ENCODE measurements at places on chromosomes 4 and X.
A peak's percentile ranks its signal among the peaks of the same experiment; 100 is the strongest.

- DNase-seq = peak; percentile 15
Measured at GRCh38 chrX:147891896-147892295, 19.8 kb upstream of the FMR1 start.

DNA sequence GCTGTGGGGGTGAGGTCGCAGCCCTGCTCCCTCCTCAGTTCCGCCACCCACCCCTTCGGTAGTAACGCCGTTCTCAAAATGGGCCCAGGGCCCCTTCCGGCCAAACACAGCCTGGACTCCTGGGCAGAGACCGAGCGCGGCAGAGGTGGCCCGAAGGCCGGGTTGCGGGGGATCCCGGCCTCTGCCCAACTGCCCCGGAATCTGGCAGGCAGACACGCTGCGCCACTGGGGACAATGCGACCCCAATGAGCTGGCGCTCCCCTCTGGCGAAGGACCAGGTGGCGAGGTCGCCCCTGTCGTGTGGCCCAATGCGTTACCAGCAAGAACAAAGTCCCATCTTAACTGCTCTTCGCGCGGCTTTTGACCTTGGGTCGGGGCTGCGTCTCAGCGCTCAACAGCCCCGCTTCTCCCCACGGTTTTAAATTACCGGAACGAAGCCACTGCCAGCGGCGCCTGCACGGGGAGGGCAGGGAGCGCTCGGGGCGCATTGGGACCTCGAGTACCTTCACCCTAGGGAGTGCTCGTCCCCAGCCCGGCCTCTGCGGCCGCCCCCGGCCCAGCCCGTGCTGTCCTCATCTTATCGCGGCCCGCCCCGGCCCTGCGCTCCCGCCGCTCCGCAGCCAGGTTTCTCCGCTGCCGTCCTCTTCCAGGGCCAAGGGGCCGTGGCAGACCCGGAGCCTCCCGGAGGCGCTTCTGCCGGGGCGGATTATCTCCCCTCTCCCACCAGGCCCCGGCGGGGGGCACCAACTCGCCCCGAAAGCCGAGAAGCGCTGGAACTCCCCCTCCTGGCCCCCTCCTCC is 22.2 kb upstream of the HMX1 start:
- no peak for DNase-seq

GRCh38 chrX:135522878-135523693 is 2.6 kb downstream of the INTS6L start:
- peak; percentile 0 for DNase-seq

DNA sequence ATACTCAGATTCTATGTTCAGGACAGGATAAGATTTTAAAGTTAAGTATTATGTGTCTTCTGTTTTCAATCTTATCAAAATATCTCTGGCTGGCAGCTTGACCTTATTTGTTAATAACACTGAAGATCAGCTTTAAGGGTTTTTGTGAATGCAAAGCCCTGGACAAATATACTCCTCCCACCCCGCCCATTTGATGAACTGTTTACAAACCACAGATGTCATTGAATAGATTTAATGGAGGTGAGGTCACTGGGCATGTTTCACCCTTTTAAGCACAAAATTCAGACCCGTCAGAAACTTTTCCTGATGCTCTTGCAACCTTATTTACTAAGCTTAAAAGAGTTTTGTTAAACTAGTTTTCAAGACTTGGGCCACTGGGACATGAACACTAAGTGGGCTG is 10.1 kb upstream of the CXCL8 start:
- peak; percentile 73 for DNase-seq

GRCh38 chr4:15130441-15130840 is 128.2 kb downstream of the CPEB2 start:
- DNase-seq = no peak

DNA sequence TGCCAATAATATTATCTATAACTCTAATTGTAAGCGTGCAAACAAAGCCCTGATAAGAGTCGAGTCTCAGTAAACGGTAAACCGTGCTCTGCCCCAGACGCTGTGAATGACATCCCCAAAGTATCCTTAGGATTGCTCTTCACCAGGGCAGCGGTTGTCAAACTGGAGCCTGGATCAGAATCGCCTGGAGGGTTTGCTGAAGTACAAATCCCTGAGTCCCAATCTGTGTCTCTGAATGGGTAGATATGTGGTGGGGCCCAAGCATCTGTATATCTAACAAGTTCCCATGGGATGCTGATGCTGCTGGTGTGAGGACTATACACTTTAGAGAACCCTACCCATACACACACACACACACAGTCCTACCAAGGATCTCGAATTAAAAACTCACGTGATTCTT is 813 bp upstream of the APBB2 start:
- no peak for DNase-seq

DNA sequence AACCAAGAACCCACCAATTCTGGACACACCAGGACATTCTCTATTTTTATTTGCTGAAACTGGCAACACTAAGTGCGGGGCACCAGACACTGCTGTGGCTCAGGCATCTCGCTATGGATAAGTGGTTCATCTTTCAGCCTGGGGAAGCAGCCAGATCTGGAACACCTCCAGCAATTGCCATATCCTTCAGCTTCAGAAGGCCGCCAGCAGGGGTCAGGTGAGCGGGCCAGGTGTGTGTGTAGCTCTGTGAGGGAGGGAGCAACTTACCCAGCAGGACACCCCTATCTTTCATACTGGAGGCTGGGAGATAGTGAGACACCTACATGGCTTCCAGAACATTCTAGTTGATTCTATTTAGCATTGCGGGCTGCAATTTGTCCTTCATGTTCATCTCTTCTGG is 57.0 kb upstream of the GBA3 start:
- no peak for DNase-seq

DNA sequence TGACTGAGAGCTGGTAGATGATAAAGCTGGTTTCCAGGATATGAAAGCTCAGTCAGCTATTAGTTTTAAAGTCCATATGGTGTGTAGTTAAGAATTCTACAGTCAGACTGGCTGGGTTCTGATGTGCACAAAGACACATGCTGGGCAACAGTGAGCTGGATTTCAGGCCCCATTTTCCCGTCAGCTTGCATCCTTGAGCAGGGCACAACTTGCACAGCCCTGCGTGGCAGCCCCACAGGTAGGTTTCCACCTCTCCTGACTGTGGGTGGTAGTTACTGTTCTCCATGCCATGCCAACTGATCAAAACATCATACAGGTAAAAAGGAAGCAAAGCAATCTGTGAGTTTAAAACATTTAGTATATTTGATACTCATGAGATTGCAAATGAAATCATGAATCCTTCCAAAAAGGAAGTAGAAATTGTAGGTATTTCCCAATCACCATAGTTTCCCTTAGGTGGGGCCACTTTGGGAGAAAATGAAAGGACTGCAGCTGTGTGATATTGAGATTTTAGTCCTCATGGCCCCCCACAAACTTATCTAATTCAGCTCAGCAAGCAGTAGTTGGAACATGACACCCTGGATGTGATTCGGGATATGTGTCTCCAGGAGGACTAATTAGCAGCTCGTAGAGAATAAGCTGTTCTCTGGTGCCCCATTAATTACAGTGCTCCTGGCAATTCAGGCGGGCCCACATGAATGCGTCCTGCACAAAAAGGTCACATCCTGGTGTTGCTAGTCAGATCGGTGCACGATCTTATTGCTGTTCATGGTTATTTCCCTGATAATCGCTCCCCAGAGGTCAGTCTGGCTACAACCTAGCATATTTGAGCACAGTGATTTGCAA is 42.4 kb upstream of the NOCT start:
- no peak for DNase-seq

- DNase-seq = no peak
Measured at GRCh38 chrX:6614506-6614905, 79.6 kb upstream of the VCX3A start.

- DNase-seq = no peak
Measured at GRCh38 chr4:45062935-45063545, 336.7 kb upstream of the GNPDA2 start.

DNA sequence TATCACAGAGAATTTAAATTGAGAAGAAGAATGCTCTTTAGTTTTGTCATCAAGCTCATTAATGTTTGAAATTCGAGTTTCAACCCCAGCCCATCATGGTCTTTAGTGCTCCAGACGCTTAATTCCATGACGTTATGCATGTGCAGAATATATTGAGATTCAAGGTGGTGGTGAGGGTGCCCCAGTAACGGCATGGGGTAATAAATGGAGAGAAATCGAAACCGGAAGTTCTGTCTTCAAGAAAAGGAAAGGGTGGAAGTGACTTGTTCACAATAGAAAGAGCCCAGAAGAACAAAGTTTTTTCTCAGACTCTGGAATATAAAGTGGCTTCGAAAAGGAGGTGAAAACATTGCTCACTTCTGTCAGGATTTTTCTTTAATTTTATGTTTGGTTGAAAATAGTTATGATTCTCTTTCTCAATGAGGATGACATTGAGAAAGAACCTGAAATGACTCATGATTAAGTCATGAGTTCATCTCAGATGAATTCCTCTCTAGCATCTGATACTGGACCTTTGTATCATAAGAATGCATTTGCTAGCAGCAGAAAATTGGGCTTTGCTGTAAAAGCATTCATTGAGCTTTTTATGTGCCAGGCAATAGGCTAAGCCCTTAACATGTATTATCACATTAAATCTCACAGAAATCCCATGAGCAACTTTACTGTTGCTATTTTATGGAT is 779 bp upstream of the DDX60L start:
- peak; percentile 92 for DNase-seq

DNA sequence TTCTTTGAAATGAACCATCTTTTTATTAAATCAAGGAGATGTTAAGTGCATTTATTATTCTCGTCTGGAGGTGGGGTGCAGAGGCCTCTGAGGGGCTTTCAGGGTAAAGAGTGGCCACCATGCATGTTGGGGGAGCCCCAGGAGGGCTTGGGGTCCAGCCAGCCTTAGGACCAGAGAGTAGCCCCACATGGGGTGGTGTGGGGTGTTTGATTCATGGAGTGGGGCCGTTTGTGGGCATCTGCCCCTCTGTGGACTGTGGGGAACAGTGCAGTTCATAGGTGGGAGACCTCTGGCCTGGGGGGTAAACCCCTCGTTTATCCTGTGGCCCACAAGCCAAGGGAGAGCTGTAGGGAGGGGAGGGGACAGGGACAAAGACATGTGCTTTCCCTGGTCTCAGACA is 26.9 kb downstream of the HTRA3 start:
- DNase-seq = no peak

GRCh38 chr4:166293556-166293955 is 420.5 kb downstream of the TLL1 start:
- peak; percentile 65 for DNase-seq

DNA sequence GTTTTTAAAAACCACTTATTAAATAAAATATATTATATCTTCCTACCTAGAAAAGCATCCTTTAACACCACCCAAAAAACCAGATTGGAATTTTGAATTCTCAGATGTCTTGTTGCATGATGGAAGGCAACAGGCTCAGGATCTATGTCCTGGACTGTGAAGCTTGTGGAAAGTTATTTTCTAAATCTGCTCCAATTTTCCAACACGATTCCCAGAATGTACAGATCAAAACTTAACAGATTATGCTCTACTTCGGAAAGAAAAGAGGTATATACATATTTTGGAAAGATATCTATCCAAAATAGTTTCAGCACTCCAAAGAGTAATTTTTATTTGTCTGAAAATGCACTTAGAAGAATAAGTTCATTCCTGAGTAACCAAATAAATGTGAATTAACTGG is 291.7 kb upstream of the EMCN start:
- DNase-seq = no peak

- DNase-seq = no peak
Measured at GRCh38 chrX:150240643-150240970, 122.5 kb upstream of the MAMLD1 start.

DNA sequence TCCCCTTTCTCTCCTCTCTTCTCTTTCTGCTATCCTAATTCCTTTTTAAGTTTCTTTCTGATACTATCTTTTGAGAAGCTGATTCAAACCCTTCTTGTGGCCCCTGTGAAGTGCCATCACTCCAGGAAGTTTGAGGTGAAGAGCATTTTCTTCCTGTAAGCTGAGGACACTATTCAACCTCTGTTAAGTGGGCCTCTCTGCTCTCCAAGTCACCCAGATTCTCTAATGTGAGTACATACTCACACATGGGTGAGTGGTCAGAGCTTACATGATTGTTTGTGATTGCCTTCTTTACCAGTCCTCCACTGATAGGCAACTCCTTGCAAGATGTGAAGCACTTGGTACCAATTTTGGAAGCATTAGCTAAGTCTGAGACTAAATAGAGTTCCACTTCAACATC is 18.4 kb upstream of the SMIM10L2A start:
- DNase-seq = no peak

DNA sequence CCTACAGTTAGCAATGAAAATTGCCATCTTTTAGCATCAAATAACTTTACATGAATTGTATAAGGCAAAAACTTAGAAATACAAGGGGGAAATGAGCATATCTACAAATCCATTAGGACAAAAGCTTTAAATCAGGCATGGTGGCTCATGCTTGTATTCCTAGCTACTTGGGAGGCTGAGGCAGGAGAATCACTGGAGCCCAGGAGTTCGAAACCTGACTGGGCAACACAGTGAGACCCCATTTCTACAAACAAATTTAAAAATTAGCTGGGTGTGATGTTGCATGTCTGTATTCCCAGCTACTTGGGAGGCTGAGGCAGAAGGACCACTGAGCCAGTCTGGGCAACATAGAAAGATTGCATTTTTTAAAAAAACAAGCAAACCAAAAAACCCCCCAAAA is 61.3 kb downstream of the EIF4E start:
- DNase-seq = no peak

- DNase-seq = no peak
Measured at GRCh38 chrX:136198678-136199243, 51.4 kb downstream of the FHL1 start.

- no peak for DNase-seq
Measured at GRCh38 chr4:1769692-1770091, 23.4 kb upstream of the FGFR3 start.

DNA sequence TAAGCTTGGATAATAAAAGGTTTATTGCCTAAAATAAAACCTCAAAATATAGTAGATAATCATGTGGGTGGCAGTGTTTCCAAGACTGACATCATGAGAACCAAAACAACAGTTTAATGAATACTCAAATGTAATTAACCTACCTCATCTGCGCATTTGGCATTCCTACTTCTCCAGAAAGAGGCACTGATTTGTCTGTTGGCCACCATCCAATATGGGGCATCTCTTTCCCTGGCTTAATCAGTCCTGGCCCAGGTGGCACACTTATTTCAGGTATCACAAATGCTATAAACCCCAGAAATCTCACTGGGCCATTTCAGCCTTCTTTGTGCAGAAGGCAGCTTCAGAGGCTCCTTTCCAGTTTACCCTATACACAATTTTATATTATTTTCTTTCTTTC is 192.2 kb downstream of the COMMD8 start:
- DNase-seq = no peak

DNA sequence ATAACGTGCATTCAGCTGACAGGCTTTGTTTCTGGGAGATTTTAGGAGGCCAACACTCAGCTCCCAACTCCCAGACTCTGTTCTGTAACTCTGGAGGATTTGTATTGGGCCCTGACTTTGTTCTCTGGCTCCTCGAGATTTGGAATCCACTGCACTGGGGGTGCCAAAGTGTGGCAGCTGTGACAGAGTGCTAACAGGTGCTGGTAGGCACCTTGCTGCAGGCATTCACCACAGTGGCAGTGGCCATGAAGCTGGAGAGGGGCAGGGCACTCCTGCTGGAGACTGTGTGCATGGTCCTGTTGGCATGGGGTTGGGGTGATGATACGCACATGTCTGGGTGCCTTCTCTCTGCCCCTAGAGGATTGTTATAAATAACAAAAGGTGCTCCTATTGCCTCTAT is 1094.9 kb upstream of the SLIT2 start:
- no peak for DNase-seq
